Nucleus accumbens (tissue), 56 donors: ENCODE measurements at places on chromosomes 16 and 17.

- DNase-seq, result no peak
Observed at GRCh38 chr16:19776147-19776546, 58.1 kb downstream of the IQCK start.

GRCh38 chr16:31532120-31532519 is 4.4 kb downstream of the AHSP start:
- DNase-seq, result no peak

DNA sequence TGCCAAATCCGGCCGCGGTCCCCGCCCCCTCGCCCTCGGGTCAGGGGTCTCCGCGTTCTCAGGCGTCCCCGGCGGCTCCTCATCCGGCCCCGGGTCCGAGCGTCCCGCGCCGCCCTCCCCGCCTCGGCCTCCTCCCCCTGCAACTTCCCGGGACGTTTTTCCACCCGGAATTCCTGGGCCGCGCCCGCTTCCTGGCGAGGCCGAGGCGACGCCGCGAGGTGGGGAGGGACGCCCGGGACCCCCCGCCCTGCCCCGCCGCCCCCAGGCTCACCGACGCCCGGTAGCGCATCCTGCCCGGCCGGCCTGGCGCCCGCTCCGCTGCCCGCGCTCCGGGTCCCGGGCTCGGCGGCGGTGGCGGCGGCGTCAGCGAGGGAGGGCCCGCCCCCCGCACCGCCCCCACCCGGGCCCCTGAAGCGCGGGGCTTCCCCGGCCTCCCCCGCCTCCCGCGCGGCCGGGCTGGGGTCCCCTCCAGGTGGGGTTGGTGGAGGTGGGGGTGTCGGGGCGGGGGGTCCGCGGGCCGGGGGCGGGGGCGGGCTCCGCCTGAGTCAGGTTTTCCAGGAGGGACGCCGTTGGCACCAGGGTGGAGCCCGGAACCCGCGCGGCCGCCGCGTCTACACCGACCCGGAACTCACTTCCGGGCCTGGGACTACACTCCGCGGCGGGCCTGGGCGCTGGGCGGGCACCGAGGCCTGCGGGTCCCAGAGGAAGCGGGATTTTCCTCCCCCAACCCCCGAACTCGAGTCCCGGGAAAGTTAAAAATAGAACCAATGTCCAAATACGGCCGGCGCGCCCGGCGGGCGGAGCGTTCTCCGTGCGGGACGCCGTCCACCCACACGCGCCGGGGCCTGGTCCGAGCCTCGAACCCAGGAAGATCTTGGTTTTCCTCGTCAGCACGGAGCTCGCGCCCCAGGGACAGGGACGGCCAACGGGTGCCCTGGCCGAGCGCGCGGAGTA is 6.8 kb downstream of the MYO1C start:
- DNase-seq, result no peak

DNA sequence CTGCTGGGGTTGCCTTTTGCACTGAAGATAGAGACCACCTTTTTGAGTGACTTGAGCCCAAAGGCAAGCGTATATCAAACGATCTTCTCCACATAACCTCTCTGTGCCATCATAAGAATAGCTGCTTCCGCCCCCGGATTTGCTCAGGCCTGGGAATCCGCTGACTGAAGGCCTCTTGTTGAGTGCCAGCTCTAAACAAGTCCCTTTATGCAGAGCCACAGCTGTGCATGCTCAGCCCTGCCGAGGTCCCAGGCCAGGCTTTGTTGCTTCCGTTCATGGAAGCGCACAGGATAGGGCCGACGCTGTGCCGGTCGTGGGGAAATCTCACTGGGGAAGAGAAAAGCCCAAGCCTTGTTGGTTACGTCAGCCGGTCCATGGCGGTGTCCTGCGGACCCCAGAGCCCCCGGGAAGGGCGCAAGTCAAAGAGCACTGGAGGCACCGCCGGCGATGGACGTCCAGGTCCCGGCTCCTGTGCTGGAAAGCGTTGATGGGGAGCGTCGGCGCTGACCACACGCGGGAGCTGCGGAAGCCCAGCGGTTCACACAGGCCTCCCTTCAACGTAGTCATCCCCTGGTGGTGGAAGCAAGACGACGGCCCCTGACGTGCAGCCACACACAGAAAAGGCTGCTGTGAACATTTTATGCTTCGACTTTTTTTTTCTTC is 23.5 kb upstream of the RPL13 start:
- peak; percentile 26 for DNase-seq

DNA sequence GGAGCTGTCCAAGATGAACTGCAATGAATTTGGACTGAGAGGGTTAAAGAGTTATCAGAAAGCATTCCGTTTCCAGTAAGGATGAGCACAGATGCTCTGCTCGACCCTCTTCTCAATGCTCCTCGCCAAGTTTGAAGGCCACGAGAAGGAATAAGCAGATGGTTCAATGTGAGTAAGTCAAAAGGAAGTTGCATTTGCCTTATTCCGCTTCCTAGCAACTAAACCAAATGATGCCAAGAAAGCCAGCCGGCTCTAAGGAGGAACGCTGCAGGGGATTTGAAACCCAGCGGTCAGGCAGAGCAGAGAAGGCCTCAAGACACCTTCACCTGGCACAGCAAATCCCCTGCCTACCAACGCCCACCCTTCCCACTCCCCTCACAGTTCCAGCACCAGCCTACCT is 52.1 kb upstream of the CNEP1R1 start:
- no peak for DNase-seq

- no peak for DNase-seq
Observed at GRCh38 chr17:42928714-42929496, 28.3 kb downstream of the G6PC1 start.
